GOT3 (cell line): ENCODE measurements at places on chromosomes 12 and 14.

GRCh38 chr12:120783197-120783596, 57.6 kb downstream of the ACADS start:
- no peak for DNase-seq

DNA sequence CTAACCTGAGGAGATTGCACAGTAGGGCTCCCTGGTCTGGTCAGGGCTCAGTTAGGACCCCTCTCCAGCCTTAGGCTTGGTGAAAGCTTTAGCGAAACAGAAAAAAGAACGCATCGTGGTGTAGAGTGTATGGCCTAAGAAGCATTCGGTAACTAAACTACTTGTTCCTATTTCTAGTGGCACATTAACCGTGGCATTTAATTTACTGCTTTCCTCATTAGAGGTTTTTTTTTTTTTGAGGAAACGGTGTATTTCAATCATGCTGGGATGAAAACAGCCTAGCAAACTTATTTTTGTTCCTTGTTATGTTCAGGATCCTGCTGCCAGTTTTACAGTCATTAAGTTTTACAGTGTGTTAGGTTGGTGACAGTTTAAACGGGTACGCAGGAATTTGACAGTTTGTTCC, 518 bp upstream of the OSBPL8 start:
- no peak for DNase-seq

GRCh38 chr14:76811561-76811960, 1.1 kb downstream of the ANGEL1 start:
- DNase-seq: no peak

DNA sequence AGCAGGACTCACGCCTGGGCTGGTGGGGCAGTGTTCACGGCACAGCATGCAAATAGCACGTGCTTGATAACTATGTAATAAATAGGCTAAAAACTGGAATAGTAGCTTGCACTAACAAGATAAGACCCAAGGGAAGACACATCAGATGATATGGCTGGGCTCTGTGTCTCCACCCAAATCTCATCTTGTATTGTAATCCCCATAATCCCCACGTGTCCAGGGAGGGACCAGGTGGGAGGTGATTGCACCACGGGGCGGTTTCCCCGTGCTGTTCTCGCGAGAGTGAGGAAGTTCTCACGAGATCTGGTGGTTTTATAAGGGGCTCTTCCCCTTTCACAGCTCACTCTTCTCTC, 46.9 kb downstream of the RIMBP2 start:
- DNase-seq: no peak

DNA sequence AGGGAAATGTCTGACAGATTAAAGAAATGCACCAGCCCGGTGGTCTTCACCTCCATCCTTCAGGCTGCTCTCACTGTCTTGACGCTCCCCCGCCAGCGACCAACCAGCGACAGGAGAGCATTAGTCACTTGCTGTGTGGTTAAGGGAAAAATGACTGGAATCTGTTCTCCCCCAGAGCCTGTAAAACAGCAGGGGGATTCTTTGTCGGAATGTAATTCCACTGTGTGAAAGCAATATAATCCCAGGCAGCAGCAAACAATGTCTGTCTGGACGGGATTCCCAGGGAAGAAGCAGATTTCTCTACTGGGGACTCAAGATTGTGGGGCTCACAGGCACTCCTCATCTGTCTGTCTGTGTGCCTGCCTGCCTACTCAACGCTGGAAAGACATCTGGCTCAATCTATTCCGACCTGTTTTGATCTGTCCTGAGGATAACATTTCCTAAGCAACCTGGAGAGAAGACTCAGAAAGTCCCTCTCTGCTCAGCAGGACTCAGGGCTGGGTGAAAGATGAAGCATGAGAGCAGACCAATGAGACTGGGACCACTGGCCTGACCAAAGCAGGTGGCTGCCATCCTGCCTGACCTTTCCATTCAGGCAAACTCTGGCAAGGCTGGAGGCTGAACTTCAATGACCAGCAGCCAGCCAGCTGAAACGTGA, 54.6 kb downstream of the NUAK1 start:
- DNase-seq: no peak
